ENCODE measurements at places on chromosomes 1 and 21. TPM values are rescaled to one million over a fixed set of nuclear protein-coding genes. Genes with fewer than 3 reads are reported as not detected.

Gene OLFML3
- 64.9 TPM for total RNA-seq

Gene OPRD1
- total RNA-seq, result 1.4 TPM

Gene CLCA1
- total RNA-seq, result 0.06 TPM

Gene TNN
- total RNA-seq, result 16.4 TPM

Gene CFAP141
- total RNA-seq, result 0.89 TPM

Gene C1orf141
- total RNA-seq, result 0.79 TPM

Gene C1orf185
- not detected for total RNA-seq

- peak overlapping the region; percentile 62 for H3K4me3 ChIP-seq
- no peak for DNase-seq
- peak overlapping the region; percentile 95 for H3K27ac ChIP-seq
- H3K36me3 ChIP-seq, result no peaks in the 10 kb centered on the region
These were observed 3.9 kb upstream of the MEF2D start for GRCh38 chr1:156504438-156504813.

DNA sequence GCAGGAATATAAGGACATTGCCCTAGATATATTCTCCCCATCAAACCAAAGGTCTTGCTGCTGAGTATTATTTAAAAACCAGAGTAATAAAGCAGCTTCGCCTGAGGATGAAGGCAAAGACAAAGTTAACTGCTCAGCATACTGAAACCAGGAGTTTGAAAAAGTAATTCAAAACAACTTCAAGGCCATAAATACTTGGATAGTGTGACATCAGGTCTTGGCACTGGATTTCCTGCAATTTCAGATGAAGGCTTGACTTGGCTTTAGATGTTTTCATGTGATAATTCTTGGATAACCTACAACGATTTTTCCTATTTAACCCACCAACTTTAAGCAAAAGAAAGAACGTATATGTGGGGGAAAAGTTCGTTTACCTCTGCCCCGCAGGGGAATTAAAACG lies 10.6 kb downstream of the SOD1 start:
- no peak overlapping the region for H3K4me3 ChIP-seq
- no peak overlapping the region for H3K27ac ChIP-seq
- H3K4me1 ChIP-seq, result peaks cover 8% of the 10 kb centered on the region
- no peaks in the 10 kb centered on the region for H3K27me3 ChIP-seq
- peaks cover 17% of the 10 kb centered on the region for H3K36me3 ChIP-seq

DNA sequence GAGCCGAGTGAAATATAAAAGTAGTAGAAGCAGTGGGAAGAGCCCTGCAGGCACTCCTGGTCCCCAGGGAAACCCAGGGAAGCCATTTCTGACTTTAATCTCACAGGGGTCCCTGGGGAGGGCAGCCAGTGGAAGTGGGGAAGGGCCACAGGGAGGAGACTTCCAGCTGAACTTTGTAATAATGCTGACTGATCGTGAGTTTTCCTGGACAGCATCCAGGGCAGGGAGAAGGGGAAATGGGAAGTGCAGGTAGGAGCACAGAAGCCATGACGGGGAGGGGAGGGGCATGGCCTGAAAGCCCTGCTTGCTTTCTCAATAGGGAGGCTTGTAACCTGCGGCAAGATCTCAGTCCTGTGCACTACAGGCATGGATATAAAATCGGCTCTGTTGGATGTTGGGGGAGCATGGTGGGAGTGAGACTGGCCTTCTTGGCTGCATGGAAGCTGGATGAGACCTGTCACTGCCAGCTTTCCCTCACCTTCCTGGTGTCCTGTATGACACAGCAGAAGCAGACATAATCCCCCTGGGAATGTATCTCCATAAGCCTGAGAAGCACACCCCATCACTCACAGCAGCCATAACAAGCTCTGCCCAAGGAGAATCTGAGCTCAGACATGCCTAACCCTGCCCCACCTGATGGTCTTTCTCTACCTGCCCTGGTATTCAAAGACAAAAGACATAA lies 15.1 kb upstream of the MX1 start:
- no peaks in the 10 kb centered on the region for H3K36me3 ChIP-seq
- DNase-seq, result no peak
- no peaks in the 10 kb centered on the region for H3K4me1 ChIP-seq
- no peaks in the 10 kb centered on the region for H3K27me3 ChIP-seq
- no peak overlapping the region for H3K4me3 ChIP-seq

DNA sequence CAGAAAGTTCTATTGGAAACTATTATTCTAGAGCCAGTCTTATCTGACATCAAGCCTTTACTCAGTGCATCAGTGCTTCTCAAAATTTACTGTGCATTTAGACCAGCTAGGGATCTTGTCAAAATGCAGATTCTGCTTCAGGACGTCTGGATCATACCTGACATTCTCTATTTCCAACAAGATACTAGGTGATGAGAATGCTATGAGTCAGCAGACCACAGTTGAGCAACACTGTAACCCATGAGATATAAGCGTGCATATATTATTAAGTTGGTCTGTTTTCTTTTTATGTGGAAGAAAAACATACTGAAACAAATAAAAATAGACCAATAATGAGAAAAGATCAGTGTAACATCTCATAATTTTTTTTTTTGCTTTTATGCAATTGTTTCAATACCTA lies 40.4 kb upstream of the KCNH1 start:
- no peaks in the 10 kb centered on the region for H3K4me1 ChIP-seq
- H3K27ac ChIP-seq, result no peak overlapping the region
- no peak for DNase-seq
- no peaks in the 10 kb centered on the region for H3K36me3 ChIP-seq
- H3K27me3 ChIP-seq, result no peaks in the 10 kb centered on the region
- H3K4me3 ChIP-seq, result no peak overlapping the region

DNA sequence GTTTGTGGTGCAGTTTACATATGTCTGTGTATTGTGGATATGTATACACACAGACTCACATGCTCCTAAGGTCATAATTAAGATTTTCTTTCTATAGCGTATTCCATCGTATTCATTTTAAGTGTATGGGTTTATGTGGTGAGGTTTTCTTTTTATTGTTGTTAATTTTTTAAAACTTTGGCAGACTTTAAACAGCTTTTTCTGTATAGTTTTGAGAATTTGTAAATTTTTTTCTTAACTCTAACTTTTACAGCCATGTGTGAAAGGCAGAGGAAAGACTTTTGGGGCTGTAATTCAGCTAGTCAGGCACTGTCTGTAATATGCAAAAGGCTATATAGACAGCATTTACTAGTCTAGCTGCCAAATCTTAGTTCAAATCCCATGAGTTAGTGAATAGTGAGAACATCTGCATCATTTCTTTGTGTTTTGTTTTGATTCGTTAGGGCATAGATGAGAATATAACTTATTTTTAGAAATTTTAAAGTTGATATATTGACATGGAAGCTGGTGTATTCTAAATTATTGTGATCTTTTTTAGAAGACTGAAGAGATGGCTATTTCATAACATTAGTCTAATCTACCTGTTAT lies 2.3 kb downstream of the MAGI3 start:
- peaks cover 7% of the 10 kb centered on the region for H3K4me1 ChIP-seq
- peak overlapping the region; percentile 89 for H3K4me3 ChIP-seq
- H3K27ac ChIP-seq, result no peak overlapping the region

- H3K4me3 ChIP-seq, result no peak overlapping the region
- no peak for DNase-seq
- H3K27ac ChIP-seq, result no peak overlapping the region
- H3K27me3 ChIP-seq, result no peaks in the 10 kb centered on the region
These were observed 3.0 kb upstream of the CEP350 start for GRCh38 chr1:179951383-179952144.

DNA sequence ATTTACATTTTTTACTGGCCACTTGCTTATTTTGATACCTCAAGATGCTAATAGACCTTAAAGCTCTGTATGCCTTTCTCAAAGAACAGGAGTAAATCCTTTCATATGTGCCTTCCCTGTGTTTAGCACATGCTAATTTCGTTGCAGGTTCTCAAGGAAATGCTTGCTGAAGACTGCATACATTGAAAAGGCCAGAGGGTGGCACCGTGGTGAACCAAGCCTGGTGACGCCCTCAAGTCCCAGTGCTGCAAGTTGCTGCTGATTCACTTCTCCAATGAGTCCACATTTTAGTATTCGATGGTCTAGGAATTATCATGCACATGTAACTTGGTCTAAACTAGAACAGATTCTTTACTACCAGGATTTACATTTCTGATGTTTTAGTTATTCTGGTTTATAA lies 94.1 kb downstream of the CLDN17 start:
- peak; percentile 17 for DNase-seq
- no peaks in the 10 kb centered on the region for H3K27me3 ChIP-seq
- H3K36me3 ChIP-seq, result no peaks in the 10 kb centered on the region
- no peak overlapping the region for H3K4me3 ChIP-seq

DNA sequence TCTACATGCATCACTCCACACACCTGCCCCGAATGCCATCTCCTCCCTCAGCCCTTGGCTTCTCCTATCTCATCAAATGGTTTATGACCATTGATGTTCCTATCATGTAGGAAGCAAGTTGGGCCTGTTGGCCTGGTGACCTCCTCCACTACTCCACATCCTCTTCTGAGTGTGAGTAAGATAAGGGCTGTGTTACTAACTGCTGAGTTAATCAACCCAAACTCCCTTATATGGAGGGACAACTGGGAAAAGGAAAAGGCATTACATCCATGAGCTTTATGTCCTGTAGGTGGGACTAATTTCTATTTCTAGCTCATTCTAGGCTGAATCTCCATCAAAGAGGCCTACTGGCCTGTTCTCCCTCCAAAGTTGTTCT lies 57.6 kb downstream of the WLS start:
- peak overlapping the region; percentile 81 for H3K27ac ChIP-seq
- H3K4me1 ChIP-seq, result peaks cover 10% of the 10 kb centered on the region
- no peaks in the 10 kb centered on the region for H3K36me3 ChIP-seq

GRCh38 chr1:62327360-62328055 lies 8.3 kb upstream of the KANK4 start:
- H3K27me3 ChIP-seq, result no peaks in the 10 kb centered on the region
- DNase-seq, result no peak
- no peaks in the 10 kb centered on the region for H3K36me3 ChIP-seq
- no peak overlapping the region for H3K27ac ChIP-seq
- H3K4me3 ChIP-seq, result no peak overlapping the region
- no peaks in the 10 kb centered on the region for H3K4me1 ChIP-seq

DNA sequence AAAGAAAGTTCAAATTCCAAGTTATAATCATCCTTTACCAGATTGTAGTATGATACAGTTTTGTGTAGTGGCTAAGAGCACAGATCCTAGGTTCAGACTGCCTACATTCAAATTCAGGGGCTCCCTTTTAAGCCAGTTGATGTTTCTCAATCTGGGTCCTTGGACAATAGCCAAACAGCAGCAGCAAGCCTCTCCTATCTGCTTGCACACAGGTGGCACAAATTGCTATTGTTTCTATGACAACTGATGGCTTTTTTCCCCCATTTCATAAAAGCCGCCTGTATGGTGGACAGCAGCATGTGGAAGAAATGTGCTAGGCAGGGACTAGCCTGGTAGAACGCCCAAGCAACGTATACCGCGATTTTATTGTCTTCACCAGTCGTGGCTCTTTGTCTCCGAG lies 76.5 kb downstream of the S1PR1 start:
- no peaks in the 10 kb centered on the region for H3K27me3 ChIP-seq
- H3K27ac ChIP-seq, result no peak overlapping the region
- H3K36me3 ChIP-seq, result no peaks in the 10 kb centered on the region

- no peak overlapping the region for H3K4me3 ChIP-seq
- H3K4me1 ChIP-seq, result no peaks in the 10 kb centered on the region
- DNase-seq, result no peak
- H3K27me3 ChIP-seq, result no peaks in the 10 kb centered on the region
These were observed 223.2 kb upstream of the C1orf87 start for GRCh38 chr1:60296794-60297193.

GRCh38 chr1:229798558-229798957 lies 172.5 kb downstream of the URB2 start:
- no peak overlapping the region for H3K27ac ChIP-seq
- no peak overlapping the region for H3K4me3 ChIP-seq
- DNase-seq, result no peak
- no peaks in the 10 kb centered on the region for H3K27me3 ChIP-seq
- H3K4me1 ChIP-seq, result no peaks in the 10 kb centered on the region

- no peak overlapping the region for H3K4me3 ChIP-seq
- no peak for DNase-seq
- H3K27ac ChIP-seq, result no peak overlapping the region
- no peaks in the 10 kb centered on the region for H3K27me3 ChIP-seq
- no peaks in the 10 kb centered on the region for H3K4me1 ChIP-seq
These were observed 29.3 kb downstream of the RAB4A start for GRCh38 chr1:229300099-229300757.

DNA sequence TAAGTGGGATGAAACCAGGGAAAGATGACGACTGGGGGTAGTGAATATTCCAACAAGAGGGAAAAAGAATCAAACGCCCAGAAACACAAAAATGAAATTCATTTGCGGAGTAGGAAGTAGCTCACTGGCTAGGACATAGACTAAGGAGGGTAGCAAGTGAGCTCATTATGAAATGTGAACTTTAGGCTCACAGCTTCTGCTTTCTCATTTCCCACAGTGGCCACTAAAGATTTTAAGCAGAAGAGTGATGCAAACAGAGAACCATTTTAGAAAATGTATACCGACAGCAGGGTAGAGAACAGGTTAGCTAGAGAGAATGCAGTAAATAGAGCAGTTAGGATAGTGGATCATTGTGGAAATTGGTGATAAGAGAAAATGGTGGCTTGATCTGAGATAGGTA lies 3.5 kb downstream of the CD48 start:
- H3K27ac ChIP-seq, result no peak overlapping the region
- no peak for DNase-seq
- no peak overlapping the region for H3K4me3 ChIP-seq
- no peaks in the 10 kb centered on the region for H3K27me3 ChIP-seq
- no peaks in the 10 kb centered on the region for H3K4me1 ChIP-seq

DNA sequence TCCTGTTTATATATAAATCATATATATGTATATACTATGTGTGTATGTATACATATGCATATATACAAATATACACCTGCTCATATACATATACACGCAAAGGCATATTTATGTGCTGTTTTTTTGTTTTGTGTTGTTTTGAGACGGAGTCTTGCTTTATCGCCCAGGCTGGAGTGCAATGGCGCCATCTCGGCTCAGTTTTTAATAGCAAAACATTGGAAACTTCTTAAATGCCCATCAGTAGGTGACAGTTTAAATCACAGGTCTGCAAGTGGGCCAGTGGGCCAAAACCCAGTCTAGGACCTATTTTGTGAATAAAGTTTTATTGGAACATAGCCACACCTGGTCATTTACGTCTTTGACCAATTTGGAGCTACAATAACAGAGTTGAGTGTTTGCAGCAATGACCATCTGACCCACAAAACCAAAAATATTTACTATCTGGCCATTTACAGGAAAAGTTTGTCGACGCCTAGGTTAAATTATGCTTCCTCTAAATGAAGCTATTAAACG lies 132.3 kb downstream of the TOMM20 start:
- no peaks in the 10 kb centered on the region for H3K36me3 ChIP-seq
- H3K4me1 ChIP-seq, result peaks cover 20% of the 10 kb centered on the region
- DNase-seq, result no peak
- no peak overlapping the region for H3K27ac ChIP-seq
